ENCODE measurements at places on chromosomes 12 and 14. TPM values are rescaled to one million over a fixed set of nuclear protein-coding genes. Genes with fewer than 3 reads are reported as not detected.

- DNase-seq = no peak
- no peak overlapping the region for H3K27ac ChIP-seq
- peaks cover 10% of the 10 kb centered on the region for H3K4me1 ChIP-seq
- H3K36me3 ChIP-seq = peaks cover 55% of the 10 kb centered on the region
Measured at GRCh38 chr14:23063601-23064000, 6.3 kb upstream of the CDH24 start.

The PRIMA1 gene
- total RNA-seq = not detected

- H3K36me3 ChIP-seq = no peaks in the 10 kb centered on the region
- peaks cover 4% of the 10 kb centered on the region for H3K27me3 ChIP-seq
- no peak overlapping the region for H3K27ac ChIP-seq
- no peak for DNase-seq
- H3K4me1 ChIP-seq = no peaks in the 10 kb centered on the region
- no peak overlapping the region for H3K4me3 ChIP-seq
Measured at GRCh38 chr12:92762773-92763172, 60.0 kb downstream of the PLEKHG7 start.

The CLEC1A gene
- total RNA-seq = not detected

DNA sequence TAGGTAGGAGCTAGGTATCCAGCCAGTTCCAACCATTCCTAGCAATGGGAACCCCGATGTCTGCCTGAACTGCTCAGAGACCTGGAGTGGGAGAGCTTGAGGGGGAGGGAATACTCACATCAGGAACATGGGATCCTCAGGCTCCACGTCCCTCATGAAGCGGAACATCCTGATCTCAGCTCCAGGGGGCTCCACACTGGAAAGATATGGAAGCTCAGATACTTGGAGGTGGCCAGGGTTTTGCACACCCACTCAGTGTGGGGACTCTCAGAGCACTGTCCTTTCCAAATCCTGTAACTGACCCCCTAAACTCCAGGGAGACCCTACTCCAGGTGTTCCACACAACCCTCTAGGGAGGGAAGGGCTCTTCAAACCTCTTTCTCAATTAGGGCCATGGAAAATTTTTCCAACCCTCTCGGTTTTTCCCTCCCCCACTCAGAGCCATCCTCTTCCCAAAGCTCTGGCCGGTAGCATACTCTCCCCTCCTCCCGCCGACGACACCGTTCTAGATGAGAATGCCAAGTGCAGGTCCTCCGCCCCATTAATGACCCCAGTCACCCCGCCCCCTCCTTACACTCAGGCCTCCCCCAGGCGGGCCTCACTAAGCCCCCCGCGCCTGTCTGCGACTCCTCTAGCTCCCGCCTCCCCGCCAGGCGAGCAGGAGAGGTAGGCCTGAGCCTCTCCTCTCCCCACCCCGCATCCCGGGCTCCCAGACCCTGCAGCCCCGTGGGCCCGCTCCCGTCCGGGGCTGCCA lies 597 bp downstream of the MLF2 start:
- H3K4me1 ChIP-seq = peaks cover 25% of the 10 kb centered on the region
- H3K36me3 ChIP-seq = peaks cover 29% of the 10 kb centered on the region
- H3K4me3 ChIP-seq = peak overlapping the region; percentile 89
- peak overlapping the region; percentile 98 for H3K27ac ChIP-seq

- no peak overlapping the region for H3K4me3 ChIP-seq
- H3K27me3 ChIP-seq = no peaks in the 10 kb centered on the region
- DNase-seq = no peak
- H3K27ac ChIP-seq = no peak overlapping the region
Measured at GRCh38 chr12:45737638-45738037, 8.1 kb downstream of the ARID2 start.

GRCh38 chr14:80850197-80850814 lies 91.2 kb downstream of the CEP128 start:
- H3K4me3 ChIP-seq = no peak overlapping the region
- H3K27ac ChIP-seq = no peak overlapping the region
- H3K4me1 ChIP-seq = no peaks in the 10 kb centered on the region
- no peaks in the 10 kb centered on the region for H3K36me3 ChIP-seq
- DNase-seq = no peak

The DERA gene
- 31.3 TPM for total RNA-seq

DNA sequence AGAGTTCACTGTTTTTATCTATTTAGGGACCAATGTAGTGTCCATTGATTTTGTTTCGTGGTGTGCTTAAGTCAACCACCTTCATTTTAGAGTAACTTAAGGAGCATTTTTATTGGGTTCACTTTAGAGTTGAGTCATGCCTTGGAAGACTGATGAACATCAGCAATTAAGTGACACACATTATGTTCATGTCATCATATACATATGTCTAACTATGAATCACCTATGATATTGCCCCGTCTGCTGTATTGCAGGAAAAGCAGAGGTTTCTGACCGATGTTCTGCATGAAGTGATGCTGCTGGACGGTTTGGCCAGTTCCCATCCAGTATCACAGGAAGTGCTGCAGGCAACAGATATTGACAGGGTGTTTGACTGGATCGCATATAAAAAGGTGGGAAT lies 227.1 kb downstream of the TRHDE start:
- no peaks in the 10 kb centered on the region for H3K36me3 ChIP-seq
- no peak overlapping the region for H3K4me3 ChIP-seq
- H3K27ac ChIP-seq = no peak overlapping the region
- H3K4me1 ChIP-seq = no peaks in the 10 kb centered on the region

The KRT8 gene
- total RNA-seq = 0.57 TPM

The KRT72 gene
- total RNA-seq = 12.3 TPM

GRCh38 chr12:3958534-3958933 lies 85.3 kb upstream of the PARP11 start:
- no peaks in the 10 kb centered on the region for H3K27me3 ChIP-seq
- no peak for DNase-seq
- H3K27ac ChIP-seq = no peak overlapping the region
- H3K36me3 ChIP-seq = peaks cover 2% of the 10 kb centered on the region
- H3K4me3 ChIP-seq = no peak overlapping the region
- peaks cover 27% of the 10 kb centered on the region for H3K4me1 ChIP-seq

- no peak overlapping the region for H3K4me3 ChIP-seq
- H3K27me3 ChIP-seq = no peaks in the 10 kb centered on the region
- peaks cover 12% of the 10 kb centered on the region for H3K36me3 ChIP-seq
- DNase-seq = peak; percentile 82
- peaks cover 17% of the 10 kb centered on the region for H3K4me1 ChIP-seq
Measured at GRCh38 chr12:1583421-1584078, 10.8 kb downstream of the FBXL14 start.

The PIP4K2C gene
- total RNA-seq = 17.9 TPM

The POTEG gene
- not detected for total RNA-seq

GRCh38 chr12:79371226-79371625 lies 319.5 kb downstream of the PAWR start:
- H3K4me1 ChIP-seq = no peaks in the 10 kb centered on the region
- H3K36me3 ChIP-seq = no peaks in the 10 kb centered on the region
- H3K27me3 ChIP-seq = no peaks in the 10 kb centered on the region

- H3K4me1 ChIP-seq = no peaks in the 10 kb centered on the region
- DNase-seq = no peak
- no peaks in the 10 kb centered on the region for H3K36me3 ChIP-seq
- H3K4me3 ChIP-seq = no peak overlapping the region
- H3K27me3 ChIP-seq = no peaks in the 10 kb centered on the region
Measured at GRCh38 chr14:62436261-62436660, 609.0 kb downstream of the KCNH5 start.

GRCh38 chr14:91373591-91374254 lies 43.9 kb downstream of the CCDC88C start:
- H3K27me3 ChIP-seq = no peaks in the 10 kb centered on the region
- H3K36me3 ChIP-seq = peaks cover 48% of the 10 kb centered on the region
- H3K4me3 ChIP-seq = peak overlapping the region; percentile 60
- H3K27ac ChIP-seq = peak overlapping the region; percentile 87
- peak; percentile 68 for DNase-seq

GRCh38 chr14:52987514-52987913 lies 36.7 kb upstream of the FERMT2 start:
- H3K4me3 ChIP-seq = no peak overlapping the region
- no peak overlapping the region for H3K27ac ChIP-seq
- no peaks in the 10 kb centered on the region for H3K36me3 ChIP-seq
- H3K27me3 ChIP-seq = peaks cover 8% of the 10 kb centered on the region
- no peaks in the 10 kb centered on the region for H3K4me1 ChIP-seq

DNA sequence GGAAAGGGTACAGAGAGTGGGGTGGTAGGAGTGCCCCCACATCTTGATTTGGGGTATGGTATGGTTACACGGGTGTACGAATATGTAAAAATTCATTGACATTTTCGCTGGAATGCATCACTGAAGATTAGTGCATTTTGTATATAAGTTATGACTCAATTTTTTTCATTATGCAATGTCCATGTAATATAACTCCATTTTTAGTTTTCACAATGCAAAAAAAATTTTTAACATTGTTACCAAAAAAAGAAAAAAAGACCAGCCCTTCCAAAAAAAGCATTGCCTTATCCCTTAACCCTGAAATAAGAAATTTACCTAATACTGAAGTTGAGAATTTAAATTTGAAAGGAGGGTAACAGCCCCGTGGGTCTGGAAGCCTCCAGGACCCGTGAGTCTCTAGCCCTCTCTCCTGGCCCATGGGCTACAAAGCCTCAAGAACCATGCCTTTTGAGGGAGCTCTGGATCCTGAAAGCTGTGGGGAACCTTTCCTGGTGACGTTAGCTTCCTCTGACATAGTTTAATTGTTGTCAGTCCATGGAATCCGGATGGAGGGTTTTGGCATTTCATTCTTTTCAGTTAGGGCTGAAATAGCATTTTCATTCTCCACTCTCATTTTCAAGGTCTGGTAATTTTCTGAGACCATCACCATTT lies 55.6 kb upstream of the ACTN1 start:
- H3K36me3 ChIP-seq = no peaks in the 10 kb centered on the region
- H3K4me1 ChIP-seq = no peaks in the 10 kb centered on the region
- no peak overlapping the region for H3K27ac ChIP-seq
- no peak for DNase-seq
- H3K4me3 ChIP-seq = no peak overlapping the region
- H3K27me3 ChIP-seq = peaks cover 21% of the 10 kb centered on the region

The CLIP1 gene
- total RNA-seq = 75.6 TPM
